Mesenchymal stem cell (in vitro differentiated cells and primary cell): ENCODE measurements at places on chromosomes 3 and 15.
A peak's percentile ranks its signal among the peaks of the same experiment; 100 is the strongest.

GRCh38 chr3:31959951-31960792 is 20.9 kb downstream of the OSBPL10 start:
- DNase-seq: peak; percentile 62

DNA sequence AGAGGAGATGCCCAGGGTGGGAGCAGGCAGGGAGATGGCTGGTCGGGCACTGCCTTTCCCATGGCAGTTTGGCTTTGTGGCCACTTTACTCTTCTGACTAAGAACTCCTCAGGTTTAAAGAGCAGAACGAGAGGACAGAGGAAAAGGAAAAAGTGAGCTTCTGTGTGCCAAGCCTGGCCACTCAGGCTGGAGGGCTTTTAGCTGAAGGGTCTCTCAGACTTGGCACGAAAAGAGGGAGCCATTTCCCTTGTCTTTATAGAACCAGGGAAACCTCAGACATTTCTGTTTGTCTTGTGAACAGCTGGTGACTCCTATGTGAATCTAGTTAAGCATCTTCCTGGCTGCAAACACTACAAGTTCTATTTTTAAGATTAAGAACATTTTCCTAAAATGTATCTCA is 23.3 kb upstream of the PSMD6 start:
- DNase-seq: no peak

- no peak for DNase-seq
Measured at GRCh38 chr3:151100076-151100475, 14.6 kb downstream of the MED12L start.

DNA sequence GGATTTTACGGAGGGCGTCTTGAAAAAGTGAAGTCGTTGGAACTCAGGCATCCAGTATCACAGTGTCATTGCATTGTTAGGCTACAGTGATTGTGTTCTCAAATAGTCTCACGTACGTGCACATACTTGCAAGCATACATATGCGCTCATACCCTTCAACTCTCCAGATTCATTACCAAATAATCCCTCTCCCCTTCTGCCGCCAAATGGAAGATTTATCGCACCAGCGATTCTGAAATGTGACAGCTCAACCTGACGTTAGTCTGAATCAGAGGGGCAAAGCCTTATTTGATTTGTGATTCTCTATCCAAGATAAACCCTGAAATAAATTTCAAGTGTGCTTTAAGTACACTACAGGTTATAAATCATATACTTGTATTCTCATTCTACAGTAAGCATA is 119.4 kb downstream of the GADL1 start:
- no peak for DNase-seq

- DNase-seq: peak; percentile 34
Measured at GRCh38 chr15:57444877-57445513, 68.7 kb downstream of the CGNL1 start.

- peak; percentile 30 for DNase-seq
Measured at GRCh38 chr15:77869021-77869895, 208.3 kb downstream of the TBC1D2B start.

DNA sequence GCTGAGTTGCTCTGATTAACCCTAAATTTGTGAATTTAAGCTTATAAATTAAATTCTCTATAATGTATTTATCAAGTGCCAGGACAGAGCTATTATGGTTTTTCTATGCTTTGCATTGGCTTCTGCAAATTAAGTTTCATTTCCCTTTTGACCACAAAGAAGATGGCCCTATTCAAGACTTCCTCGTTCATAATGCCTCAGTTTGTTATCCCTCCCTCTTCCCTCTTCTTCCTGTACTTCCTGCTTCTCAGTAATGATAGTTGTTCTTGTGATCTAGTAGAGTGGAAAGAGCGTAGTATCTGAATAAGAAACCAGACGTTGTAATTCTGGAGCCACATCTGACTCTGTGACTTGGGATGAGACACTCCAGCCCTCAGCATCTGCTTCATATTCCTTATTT is 118.7 kb downstream of the CACNA1D start:
- no peak for DNase-seq
